ENCODE measurements at places on chromosomes 3 and 15.

GRCh38 chr3:73060302-73060723, 1.1 kb upstream of the EBLN2 start:
- DNase-seq: no peak

GRCh38 chr3:177231242-177231641, 34.0 kb upstream of the TBL1XR1 start:
- DNase-seq: peak; percentile 24

GRCh38 chr15:25536801-25537611, 98.2 kb upstream of the UBE3A start:
- no peak for DNase-seq

DNA sequence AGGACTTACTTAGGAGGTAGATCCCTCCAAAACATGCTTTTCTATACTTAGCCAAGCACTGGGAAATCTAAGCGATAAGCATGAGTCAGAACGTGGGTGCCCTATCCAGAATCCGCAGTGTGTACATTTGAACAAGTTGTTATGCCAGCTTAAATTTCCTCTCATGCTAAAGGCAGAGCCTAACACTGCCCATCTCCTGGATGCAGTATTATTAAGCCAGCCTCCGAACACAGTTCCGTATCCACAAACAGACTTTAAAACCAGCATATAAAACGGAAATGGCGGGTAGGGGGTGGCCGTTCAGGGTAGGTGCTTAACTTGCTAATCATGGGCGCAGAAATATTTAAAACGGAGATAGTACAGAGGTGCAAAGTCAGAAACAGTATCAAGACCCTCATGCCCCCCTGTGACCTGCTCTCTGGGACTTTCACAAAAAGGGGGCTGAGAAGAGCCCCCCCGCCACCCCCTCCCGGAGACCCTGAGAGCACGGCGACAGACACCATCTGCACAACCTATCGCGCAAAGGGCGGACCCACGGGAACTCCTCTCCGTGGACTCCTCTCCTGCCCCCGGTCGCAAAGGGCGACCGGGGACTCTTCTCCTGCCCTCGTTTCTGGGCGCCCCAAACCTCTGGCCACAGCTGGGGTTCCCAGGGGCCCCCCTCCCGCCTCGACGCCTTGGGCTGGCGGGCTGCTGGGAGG, 889 bp upstream of the LRRIQ4 start:
- DNase-seq: peak; percentile 72

DNA sequence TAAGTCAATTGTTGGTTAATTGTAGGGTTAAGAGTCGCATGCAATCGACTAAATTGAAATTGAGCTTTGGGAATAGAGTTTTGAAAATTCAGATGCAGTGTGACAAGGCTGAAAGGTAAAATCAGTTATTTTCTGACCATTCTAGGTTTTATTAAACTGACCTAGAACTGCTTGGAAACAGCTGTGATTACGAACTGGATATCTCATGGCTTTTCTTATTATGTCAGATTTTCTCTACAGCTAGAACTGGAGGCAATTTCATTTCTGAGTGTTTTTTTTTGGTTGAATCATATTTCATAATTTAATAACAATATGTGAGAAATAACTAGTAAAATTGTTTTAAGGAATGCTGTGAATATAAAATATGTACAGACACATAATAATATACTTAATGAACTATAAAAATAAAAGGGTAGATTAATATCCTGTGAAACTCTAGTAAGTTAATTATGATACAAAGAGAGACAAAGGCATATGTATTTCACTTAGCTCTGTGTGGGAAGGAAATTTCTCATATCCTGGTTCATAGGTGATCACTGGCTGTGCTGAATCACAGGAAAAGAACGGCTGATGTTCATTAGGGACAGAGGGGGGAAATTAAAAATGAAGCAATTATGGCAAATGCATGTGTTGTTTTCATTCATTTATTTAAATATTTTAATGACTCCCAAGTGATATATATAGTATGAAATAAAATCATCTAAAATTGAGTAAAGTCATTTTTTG, 403.2 kb downstream of the ZIC1 start:
- DNase-seq: no peak

DNA sequence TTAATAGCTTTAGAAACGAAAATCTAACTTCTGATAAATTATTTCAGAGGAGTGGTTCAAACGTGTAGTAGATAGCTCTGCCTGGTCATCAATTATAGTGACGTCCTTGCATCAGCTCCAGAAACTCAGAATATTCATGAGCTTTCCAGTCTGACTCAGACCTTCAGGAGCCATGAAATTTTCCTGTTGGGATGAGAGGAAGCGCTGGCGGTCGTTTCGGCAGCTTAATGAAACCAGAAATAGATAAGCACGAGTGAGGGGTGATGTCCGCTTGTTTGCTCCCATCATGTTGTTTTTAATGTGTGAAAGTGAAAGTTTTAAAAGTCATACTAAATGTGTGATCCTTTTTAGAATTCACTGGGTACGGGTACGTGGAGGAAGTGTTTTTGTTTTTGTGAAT, 141.1 kb downstream of the PGPEP1L start:
- no peak for DNase-seq

DNA sequence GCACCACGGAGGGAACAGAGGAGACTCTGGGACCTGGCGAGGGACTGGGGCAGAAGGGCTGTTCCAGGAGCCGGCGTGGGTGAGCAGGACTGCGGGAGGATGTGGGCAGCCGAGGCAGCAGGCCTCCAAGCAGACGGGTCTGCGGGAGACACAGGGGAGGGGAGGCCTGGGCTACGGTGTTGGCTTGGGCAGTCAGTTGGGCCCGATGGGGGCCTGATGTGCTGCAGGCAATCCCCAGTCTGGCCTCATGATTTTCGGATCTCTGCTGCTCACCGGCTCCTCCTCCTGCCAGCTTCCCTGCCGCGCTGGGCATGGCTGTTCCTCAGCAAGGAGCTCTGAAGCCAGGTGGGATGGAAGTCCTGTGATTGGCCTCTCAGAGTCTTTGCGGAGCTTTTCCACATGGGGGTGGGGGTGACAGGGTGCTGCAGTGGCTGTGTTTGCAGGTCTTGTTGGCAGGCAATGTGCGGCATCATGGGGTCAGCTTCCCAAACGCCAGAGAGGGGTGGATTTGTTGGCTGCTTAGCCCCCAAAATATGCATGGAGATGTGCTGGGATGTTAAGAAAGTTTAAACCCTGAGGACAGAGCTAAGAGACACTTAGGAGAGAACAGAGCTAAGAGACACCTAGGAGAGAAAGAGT, 19.3 kb downstream of the MINAR1 start:
- no peak for DNase-seq

DNA sequence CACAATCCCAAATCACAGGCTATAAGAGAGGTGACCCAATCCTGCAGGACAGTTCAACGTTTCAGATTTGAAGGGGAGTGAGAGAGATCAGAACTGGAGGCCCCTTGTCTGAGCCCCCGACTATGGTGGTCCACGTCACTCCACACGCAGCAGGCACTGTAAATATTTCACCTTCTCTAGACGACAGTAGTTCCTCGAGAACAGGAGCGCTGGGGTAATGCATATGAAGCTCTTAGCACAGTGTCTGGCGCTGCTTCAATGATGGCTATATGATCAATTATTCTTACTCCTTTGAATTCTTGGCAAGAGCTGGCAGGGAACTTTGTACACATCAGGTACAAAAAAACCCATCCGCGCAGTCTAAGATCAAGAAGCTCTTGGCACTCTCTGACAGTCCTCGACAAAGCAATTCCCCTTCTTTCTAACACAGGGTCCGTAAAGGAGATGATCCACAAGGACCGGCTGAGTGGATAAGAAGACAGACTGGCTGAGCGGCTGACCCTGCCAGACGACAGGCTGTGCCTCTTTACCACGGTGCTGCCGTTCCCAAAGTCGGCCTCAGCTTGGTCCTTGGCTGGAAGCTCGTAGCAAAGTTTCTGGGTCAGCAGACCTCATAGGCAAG, 522 bp upstream of the NRROS start:
- DNase-seq: no peak

All from NAMALWA (cell line).